ENCODE measurements at places on chromosomes 7 and 10.

GRCh38 chr7:77425101-77426051 lies 9.2 kb upstream of the GSAP start:
- H3K27ac ChIP-seq = no peak overlapping the region
- H3K4me1 ChIP-seq = no peaks in the 10 kb centered on the region
- H3K27me3 ChIP-seq = no peaks in the 10 kb centered on the region
- DNase-seq = no peak
- H3K36me3 ChIP-seq = no peaks in the 10 kb centered on the region

- no peak overlapping the region for H3K27ac ChIP-seq
- DNase-seq = no peak
- no peaks in the 10 kb centered on the region for H3K36me3 ChIP-seq
- H3K4me1 ChIP-seq = no peaks in the 10 kb centered on the region
- H3K27me3 ChIP-seq = peaks cover 6% of the 10 kb centered on the region
These were observed 122.0 kb downstream of the ADARB2 start for GRCh38 chr10:1615186-1615954.

GRCh38 chr10:128000471-128001362 lies 93.8 kb downstream of the PTPRE start:
- no peaks in the 10 kb centered on the region for H3K36me3 ChIP-seq
- H3K4me3 ChIP-seq = no peak overlapping the region
- no peaks in the 10 kb centered on the region for H3K27me3 ChIP-seq
- DNase-seq = no peak
- peaks cover 5% of the 10 kb centered on the region for H3K4me1 ChIP-seq
- H3K27ac ChIP-seq = no peak overlapping the region

- no peak overlapping the region for H3K27ac ChIP-seq
- no peak overlapping the region for H3K4me3 ChIP-seq
- H3K27me3 ChIP-seq = no peaks in the 10 kb centered on the region
- no peaks in the 10 kb centered on the region for H3K36me3 ChIP-seq
- no peak for DNase-seq
These were observed 25.6 kb downstream of the ZNF783 start for GRCh38 chr7:149287622-149288021.

GRCh38 chr7:39647816-39648215 lies 24.4 kb downstream of the RALA start:
- no peak overlapping the region for H3K4me3 ChIP-seq
- peaks cover 20% of the 10 kb centered on the region for H3K4me1 ChIP-seq
- H3K27ac ChIP-seq = no peak overlapping the region
- no peaks in the 10 kb centered on the region for H3K27me3 ChIP-seq
- DNase-seq = no peak
- no peaks in the 10 kb centered on the region for H3K36me3 ChIP-seq

- H3K36me3 ChIP-seq = no peaks in the 10 kb centered on the region
- no peak overlapping the region for H3K4me3 ChIP-seq
- no peak for DNase-seq
- no peaks in the 10 kb centered on the region for H3K27me3 ChIP-seq
These were observed 130.6 kb downstream of the TAX1BP1 start for GRCh38 chr7:27870595-27870994.

- no peaks in the 10 kb centered on the region for H3K4me1 ChIP-seq
- H3K4me3 ChIP-seq = no peak overlapping the region
- H3K27me3 ChIP-seq = peaks cover 14% of the 10 kb centered on the region
- no peak for DNase-seq
- no peaks in the 10 kb centered on the region for H3K36me3 ChIP-seq
These were observed 21.7 kb downstream of the ZNF316 start for GRCh38 chr7:6658618-6659345.

- H3K27ac ChIP-seq = no peak overlapping the region
- no peaks in the 10 kb centered on the region for H3K36me3 ChIP-seq
- H3K4me3 ChIP-seq = no peak overlapping the region
- DNase-seq = no peak
These were observed 258.1 kb upstream of the IGFBP3 start for GRCh38 chr7:46179061-46179610.

DNA sequence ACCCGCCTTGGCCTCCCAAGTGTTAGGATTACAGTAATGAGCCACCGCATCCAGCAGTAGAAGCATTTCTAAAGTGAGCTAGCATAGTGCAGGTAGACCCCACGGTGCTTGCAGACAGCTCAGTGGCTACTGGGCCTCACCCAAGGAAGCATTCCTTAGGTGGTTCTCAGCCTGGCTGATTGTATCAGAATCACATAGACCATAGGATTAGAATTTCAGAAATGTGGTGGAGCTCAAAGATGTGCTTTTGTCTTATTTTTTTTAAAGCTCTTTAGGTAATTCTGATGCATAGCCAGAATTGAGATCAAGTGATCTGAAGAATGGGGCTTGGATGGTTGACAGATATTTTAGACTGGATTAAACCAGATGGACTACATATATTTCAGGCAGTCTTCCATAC lies 10.9 kb downstream of the ANLN start:
- no peaks in the 10 kb centered on the region for H3K4me1 ChIP-seq
- H3K27me3 ChIP-seq = no peaks in the 10 kb centered on the region
- no peak overlapping the region for H3K27ac ChIP-seq
- no peak overlapping the region for H3K4me3 ChIP-seq

DNA sequence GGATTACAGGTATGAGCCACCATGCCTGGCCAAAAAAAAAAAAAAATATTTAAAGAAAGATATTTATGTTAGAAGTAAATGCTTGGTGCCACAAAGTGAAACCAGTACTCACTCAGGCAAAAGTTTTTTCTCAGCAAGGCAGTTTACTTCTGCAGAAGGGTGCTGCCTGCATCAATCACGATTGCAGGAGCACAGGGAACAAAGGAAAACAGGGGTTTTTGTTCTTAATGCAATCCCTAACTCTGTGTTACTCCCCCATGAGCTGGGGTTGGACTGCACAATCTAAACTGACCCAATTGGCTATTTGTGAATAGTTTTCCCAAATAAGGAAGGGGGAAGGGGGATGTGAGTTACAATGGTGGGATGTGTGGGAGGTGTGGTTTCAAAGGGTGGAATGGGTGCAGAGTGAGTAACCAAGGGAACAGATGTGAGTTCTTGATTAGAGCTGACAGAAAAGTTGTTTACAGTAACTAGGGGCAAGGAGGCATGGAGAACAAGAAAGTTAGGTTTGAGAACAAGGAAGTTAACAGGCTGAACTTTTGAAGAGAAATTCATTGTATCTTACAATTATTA lies 255.4 kb downstream of the TYW1 start:
- DNase-seq = no peak
- H3K27ac ChIP-seq = no peak overlapping the region
- H3K4me1 ChIP-seq = no peaks in the 10 kb centered on the region
- no peak overlapping the region for H3K4me3 ChIP-seq

GRCh38 chr10:72336259-72337038 lies 18.3 kb downstream of the DNAJB12 start:
- no peak for DNase-seq
- no peak overlapping the region for H3K4me3 ChIP-seq
- no peaks in the 10 kb centered on the region for H3K36me3 ChIP-seq
- H3K27me3 ChIP-seq = no peaks in the 10 kb centered on the region

DNA sequence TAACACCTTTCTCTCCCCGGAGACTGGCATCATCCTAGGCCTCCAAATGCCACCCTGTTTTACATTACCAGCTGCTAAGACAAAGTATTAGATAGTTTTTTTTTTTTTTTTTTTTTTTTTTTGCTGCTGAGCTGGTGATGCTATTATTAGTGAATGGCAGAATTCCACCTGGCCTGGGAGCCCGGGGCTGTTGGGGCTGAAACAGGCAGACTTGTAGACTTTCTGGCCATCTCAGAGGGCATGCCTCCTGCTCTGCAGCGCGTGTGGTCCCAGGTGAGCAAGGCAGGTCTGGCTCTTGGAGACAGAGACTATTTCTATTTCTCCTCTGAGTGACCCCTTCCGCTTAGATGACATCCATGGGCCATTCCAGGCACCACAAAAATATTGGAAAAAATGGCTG lies 104.2 kb downstream of the EMX2 start:
- no peaks in the 10 kb centered on the region for H3K36me3 ChIP-seq
- no peak overlapping the region for H3K4me3 ChIP-seq
- H3K27ac ChIP-seq = no peak overlapping the region

DNA sequence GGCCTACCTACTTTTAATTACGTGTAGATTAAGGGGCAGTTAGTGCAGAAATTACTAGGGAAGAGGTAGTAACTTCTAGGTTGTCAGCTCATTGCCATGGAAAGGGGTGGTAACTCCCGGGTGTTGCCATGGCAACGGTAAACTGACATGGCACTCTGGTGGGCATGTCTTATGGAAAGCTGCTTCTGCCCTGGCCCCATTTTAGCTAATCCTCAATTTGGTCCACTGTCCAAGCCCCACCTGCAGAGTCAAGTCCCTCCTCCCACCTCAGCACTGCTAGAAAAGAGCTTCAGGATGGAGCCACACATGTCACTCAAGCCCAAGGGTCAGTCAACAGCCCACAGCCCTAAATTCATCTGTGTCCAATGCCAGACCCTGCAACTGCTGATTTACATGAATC lies 7.5 kb upstream of the ZKSCAN1 start:
- H3K4me1 ChIP-seq = no peaks in the 10 kb centered on the region
- peak overlapping the region; percentile 75 for H3K27ac ChIP-seq
- H3K36me3 ChIP-seq = no peaks in the 10 kb centered on the region
- DNase-seq = no peak
- H3K4me3 ChIP-seq = no peak overlapping the region

DNA sequence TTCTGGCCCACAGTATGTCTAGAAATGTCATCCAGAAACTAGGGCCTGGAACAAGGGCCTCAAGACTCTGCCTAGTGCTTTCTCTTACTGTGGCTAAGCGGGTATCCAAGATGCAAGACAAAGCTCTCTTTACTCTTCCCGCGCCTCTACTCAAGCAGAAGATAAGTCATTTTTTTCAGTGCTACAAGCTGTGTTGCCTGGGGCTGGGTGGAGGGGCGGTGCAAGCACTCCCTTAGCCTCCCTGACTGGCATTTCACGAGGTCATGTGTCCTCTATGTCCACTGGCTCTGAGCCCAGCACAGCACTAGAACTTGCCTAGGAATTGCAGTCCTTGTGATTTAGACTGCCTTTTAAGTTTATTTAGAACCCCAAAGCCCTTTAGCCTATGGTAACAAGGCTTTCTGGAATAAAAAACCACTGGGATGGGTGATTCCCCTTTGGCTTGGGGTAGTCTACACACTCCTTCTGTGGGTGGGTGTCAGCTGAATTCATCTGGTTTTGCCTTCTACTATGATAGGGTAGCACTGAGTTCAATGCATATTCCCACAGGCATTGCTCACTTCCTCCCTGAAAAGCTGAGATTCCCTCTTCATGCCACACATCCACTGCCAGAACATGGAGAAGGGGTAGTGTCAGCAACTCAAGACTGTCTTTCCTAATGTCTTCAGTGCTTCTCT lies 371.8 kb upstream of the KCND2 start:
- DNase-seq = no peak
- H3K27ac ChIP-seq = no peak overlapping the region
- no peaks in the 10 kb centered on the region for H3K4me1 ChIP-seq
- no peaks in the 10 kb centered on the region for H3K27me3 ChIP-seq
- no peak overlapping the region for H3K4me3 ChIP-seq

GRCh38 chr10:71838264-71839211 lies 12.5 kb downstream of the PSAP start:
- H3K4me3 ChIP-seq = no peak overlapping the region
- DNase-seq = no peak
- H3K36me3 ChIP-seq = no peaks in the 10 kb centered on the region
- H3K27ac ChIP-seq = peak overlapping the region; percentile 73
- H3K27me3 ChIP-seq = no peaks in the 10 kb centered on the region

GRCh38 chr7:81402227-81402626 lies 367.6 kb downstream of the HGF start:
- no peaks in the 10 kb centered on the region for H3K36me3 ChIP-seq
- no peaks in the 10 kb centered on the region for H3K4me1 ChIP-seq
- H3K27me3 ChIP-seq = no peaks in the 10 kb centered on the region
- H3K4me3 ChIP-seq = no peak overlapping the region
- H3K27ac ChIP-seq = no peak overlapping the region

GRCh38 chr10:88318803-88319202 lies 264.3 kb downstream of the RNLS start:
- H3K27ac ChIP-seq = no peak overlapping the region
- DNase-seq = no peak
- H3K27me3 ChIP-seq = no peaks in the 10 kb centered on the region

DNA sequence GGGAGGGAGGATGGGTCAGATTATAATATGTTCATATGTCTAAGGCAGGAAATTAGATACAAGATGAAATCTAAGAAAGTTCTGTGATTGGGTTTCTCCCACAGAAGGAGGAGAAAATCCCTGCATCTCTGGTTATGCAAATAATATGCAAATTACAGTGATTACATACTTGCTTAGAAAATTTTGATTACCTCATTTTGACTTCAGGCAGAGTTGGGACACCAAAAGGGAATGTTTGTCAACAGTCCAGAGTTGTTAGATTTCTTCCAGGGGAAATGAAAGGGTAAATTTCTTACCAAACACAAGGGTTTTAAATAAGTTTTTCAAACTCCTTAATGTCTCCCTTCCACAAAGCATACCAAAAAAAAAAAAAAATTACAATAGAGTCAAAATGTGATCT lies 101.4 kb upstream of the STEAP1B start:
- no peak overlapping the region for H3K4me3 ChIP-seq
- no peaks in the 10 kb centered on the region for H3K27me3 ChIP-seq
- no peak overlapping the region for H3K27ac ChIP-seq
- H3K36me3 ChIP-seq = no peaks in the 10 kb centered on the region
- no peak for DNase-seq

- no peak overlapping the region for H3K4me3 ChIP-seq
- H3K27me3 ChIP-seq = no peaks in the 10 kb centered on the region
- H3K36me3 ChIP-seq = no peaks in the 10 kb centered on the region
- no peak for DNase-seq
These were observed 3.4 kb downstream of the PRKAG2 start for GRCh38 chr7:151873402-151873965.

- no peaks in the 10 kb centered on the region for H3K36me3 ChIP-seq
- no peaks in the 10 kb centered on the region for H3K27me3 ChIP-seq
- no peak overlapping the region for H3K27ac ChIP-seq
- H3K4me3 ChIP-seq = no peak overlapping the region
- no peaks in the 10 kb centered on the region for H3K4me1 ChIP-seq
These were observed 35.1 kb upstream of the DNAH11 start for GRCh38 chr7:21507627-21508343.

DNA sequence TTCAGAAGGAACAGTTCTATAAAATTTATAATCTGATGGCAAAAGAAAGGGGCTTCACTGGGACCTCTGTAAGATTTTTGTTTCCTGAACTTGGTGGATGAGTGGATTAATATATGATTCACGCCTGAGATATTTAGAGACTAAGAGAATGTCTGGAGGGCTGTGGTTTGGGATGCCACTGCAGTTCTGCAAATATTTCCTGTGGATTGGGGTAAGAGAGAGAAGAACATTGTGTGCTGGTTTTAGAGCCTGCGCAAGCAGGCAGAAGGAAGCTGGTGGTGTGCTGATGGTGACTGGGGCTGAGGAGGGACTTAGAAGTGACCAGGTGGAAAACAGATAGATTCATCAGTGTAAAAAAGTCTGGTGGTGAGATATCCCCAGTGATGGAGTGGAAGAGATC lies 87.0 kb downstream of the SUGCT start:
- H3K4me1 ChIP-seq = peaks cover 8% of the 10 kb centered on the region
- H3K36me3 ChIP-seq = no peaks in the 10 kb centered on the region
- no peak for DNase-seq

DNA sequence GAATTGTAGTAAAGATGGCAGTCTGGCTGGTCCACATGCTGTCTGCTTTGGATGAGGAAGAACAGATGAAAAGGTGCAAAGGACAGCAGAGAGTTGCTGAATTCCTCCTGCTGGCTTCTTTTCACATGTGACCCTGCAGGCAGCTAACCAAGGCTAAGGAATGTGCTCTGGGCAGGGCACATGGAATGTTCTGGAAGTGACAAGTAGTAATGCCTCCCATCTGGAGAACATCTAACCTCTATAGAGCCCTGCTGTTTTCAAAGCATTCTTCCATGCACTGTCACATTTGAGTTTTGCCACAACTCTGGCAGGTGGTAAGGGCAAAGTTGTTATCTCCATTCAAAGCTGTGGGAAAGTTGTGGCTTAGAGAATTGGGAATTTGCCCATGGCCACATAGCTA lies 208.8 kb downstream of the STK31 start:
- no peaks in the 10 kb centered on the region for H3K27me3 ChIP-seq
- DNase-seq = no peak
- no peak overlapping the region for H3K4me3 ChIP-seq
- H3K4me1 ChIP-seq = no peaks in the 10 kb centered on the region
